Stimulated activated naive CD8-positive, alpha-beta T cell treated with anti-CD3 and anti-CD28 coated beads, Interleukin-15, amount 100 ng/mL, for 72 hours (primary cell): ENCODE measurements at places on chromosomes 2 and 18.

GRCh38 chr2:240183006-240183874 lies 42.8 kb upstream of the OTOS start:
- no peak for DNase-seq

GRCh38 chr2:21037671-21038108 lies 6.2 kb downstream of the APOB start:
- DNase-seq = no peak

DNA sequence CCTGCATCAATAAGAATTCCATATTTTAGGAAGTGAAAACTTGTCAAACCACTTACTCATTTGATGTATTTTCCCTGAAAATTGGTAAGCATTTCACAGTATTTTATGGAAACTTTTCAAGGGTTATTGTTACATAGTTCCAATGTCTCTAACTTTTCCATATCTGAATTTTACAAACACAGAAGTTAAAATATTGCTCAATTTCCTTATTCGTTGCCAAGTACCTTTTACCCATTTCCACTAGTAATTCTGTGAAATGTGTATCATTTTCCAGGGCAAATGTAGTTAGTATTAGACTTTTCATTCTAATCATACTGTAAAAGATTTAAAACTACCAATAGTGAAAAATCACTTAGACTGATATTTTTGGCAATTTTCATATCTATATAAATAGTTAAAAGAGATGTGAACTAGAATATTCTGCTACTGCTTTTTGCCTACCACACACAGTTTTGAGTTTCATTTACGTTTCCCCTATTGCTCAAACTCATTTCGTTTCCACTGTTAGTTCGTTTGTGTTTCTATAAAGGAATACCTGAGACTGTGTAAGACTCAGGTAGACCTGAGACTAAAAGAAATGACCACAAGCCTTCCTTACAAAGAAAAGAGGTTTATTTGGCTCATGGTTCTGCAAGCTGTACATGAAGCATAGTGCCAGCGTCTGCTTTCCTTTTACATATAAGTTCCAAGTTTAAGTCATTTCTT lies 86.3 kb downstream of the PMS1 start:
- no peak for DNase-seq

- DNase-seq = no peak
Measured at GRCh38 chr2:66251573-66251972, 183.4 kb upstream of the MEIS1 start.

DNA sequence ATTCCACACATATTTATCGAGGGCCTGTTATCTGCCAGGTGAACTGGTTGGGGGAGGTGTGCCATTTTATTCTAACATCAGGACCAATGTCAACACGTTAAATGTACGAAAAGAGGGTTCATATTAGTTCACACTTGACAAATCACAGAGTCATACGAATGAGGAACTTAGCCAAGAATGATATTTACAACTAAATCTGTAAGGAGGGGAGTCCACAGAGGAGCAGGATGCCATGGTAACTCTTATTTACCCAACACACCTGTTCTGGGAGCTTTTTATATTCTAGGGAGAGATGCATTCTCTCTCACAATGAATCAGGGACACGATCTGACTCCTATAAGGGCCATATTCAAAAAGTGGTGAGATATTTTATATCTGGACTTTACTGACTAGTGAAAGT lies 144.1 kb downstream of the CDC42EP3 start:
- no peak for DNase-seq
